Epithelial cell of esophagus (primary cell): ENCODE measurements at places on chromosomes 1 and 21.

DNA sequence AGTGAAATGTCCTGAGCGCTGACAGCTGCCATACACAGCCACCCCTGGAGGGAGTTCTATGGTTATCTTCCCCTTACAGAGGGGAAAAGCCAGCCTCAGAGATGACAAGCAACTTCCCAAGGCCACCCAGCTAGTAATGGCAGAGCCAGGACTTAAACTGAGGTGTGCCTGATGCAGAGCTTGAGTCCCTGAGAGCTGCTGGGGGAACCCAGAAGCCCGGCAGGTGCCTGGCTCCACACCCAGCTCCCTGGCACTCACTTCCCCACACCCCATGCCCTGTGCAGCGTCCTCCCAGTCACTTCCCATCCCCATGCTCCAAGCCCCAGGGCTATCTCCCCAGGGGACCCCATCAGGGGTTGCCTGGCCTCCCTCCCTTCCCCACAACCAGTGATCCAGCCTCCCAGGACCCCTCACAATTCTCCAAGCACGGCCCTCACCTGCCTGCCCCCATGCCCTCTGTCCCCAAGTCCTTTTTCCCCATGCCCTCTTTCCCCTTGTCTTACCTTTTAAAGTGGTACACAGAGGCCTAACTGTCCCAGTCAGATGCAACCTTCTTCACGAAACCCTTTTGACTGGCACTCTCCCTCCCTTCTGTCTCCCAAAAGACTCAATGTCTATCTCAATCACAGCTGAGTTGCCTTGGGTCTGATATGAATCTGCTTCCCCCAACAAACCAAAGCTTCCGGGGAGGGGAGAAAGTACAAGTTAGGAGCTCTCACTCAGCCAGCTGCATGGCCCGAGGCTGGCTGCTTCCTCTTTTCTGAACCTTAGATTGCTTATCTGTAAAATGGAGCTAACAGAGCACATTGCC lies 39.8 kb upstream of the LRP8 start:
- no peak for DNase-seq

DNA sequence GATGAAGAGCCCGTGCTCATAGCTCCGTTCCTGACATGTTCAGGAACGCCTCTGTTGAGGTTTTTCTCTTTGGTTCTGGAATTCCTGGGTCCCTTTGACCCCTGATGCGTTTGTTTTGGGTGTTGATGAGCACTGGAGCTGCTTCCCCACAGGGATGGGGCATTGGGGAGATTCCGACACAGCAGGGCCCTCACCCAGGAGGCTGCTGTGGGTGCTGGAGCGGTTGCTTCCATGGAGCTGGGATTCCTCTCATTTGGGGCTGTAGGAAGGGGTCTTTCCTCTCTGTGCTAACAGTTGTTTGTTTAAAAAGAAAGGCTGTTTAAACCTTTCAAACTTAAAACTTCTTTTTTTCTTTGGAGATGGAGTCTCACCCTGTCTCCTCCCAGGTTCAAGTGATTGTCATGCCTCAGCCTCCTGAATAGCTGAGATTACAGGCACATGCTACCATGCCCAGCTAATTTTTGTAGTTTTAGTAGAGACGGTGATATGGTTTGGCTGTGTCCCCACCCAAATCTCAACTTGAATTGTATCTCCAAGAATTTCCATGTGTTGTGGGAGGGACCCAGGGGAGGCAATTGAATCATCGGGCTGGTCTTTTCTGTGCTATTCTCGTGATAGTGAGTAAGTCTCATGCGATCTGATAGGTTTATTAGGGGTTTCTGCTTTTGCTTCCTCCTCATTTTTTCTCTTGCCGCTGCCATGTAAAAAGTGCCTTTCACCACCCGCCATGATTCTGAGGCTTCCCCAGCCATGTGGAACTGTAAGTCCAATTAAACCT lies 48.9 kb downstream of the SKI start:
- no peak for DNase-seq

GRCh38 chr1:28668191-28668955 lies at the start of gene GMEB1:
Gene GMEB1, plus strand, starts transcription at chr1:28668784. Its CDS starts 14,829 bp downstream, at chr1:28683613.
- DNase-seq = peak; percentile 87

- no peak for DNase-seq
Observed at GRCh38 chr21:46064870-46065214, 33.1 kb upstream of the COL6A2 start.

- peak; percentile 76 for DNase-seq
Observed at GRCh38 chr1:24317956-24318614, 1.1 kb upstream of the GRHL3 start.
